ENCODE measurements at places on chromosomes 16 and 17.
A peak's percentile ranks its signal among the peaks of the same experiment; 100 is the strongest.

DNA sequence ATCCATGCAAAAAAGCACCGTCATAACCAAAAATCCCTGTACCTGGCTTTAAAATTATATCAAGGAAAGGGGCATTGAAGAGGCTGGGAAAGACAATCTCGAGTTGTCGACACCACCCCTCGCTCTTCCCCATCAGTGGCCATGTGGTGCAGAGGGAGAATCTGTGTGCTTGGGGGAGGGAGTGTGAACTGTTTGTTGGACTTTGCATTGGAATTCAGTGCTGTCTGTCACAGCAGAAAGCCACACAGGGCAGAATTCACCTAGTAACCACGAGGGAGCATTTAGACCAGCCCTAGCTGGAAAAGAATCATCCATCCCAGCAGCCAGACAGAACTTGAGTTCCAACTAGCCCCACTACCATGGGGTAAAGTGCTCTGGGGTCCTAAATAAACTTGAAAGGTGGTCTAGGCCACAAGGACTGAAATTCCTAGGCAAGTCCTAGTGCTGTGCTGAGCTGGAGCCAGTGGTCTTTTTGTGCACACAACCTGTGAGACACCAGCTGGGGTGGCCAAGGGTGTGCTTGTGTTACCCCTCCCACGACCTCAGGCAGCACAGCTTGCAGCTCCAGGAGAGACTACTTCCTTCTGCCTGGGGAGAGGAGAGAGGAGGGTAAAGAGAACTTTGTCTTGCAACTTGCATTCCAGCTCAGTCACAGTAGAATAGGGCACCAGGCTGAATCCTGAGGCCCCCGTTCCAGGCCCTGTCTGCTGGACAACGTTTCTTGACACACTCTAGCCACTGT lies 11.5 kb upstream of the CEP112 start:
- no peak for DNase-seq

DNA sequence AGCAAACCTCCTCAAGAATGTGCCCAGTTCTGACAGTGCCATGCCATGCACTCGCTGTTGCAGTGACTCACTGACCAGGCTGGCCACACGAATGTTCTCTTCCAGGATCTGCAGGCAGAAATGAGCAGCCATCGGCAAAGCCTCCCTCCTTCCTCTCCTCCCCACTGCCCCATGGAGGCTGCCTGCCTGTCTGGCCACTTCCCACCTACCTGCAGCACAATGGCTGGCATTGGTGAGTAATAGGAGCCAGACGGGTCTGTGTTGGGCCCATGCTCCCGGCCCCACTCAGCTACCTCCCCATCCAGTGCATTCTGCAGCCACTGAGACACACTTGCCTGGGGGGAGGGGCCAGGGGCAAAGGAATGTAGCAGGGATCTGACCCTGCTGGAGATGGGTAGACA lies 2.8 kb upstream of the MATCAP1 start:
- no peak for DNase-seq

GRCh38 chr17:41387670-41388069 lies 5.6 kb upstream of the KRT34 start:
- DNase-seq: no peak

DNA sequence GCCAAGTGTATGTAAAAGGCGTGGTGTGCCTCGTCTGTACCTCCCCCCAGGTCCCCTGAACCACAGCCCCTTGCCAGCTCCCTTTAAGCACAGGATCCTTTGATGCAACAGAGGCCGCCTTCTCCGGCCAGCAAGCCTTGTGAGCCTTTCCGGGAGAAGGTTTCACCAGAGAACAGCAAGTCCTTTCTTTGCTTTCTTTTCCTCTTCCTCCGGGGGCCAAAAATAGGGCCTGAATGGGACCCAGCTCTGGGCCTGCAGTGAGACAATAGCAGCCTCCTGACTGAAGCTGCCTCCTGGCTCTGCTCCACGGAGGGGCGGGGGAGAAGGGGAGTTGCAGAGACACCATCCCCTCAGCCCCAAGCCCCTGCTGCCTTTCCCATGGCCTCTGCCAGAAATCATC lies 9.0 kb downstream of the ADGRG1 start:
- DNase-seq: no peak

GRCh38 chr16:77324729-77325128 lies 110.1 kb downstream of the ADAMTS18 start:
- no peak for DNase-seq

- no peak for DNase-seq
These were observed 578.4 kb downstream of the CDH11 start for GRCh38 chr16:64543441-64543840.

GRCh38 chr17:17538417-17539391 lies 42.5 kb upstream of the RASD1 start:
- no peak for DNase-seq

DNA sequence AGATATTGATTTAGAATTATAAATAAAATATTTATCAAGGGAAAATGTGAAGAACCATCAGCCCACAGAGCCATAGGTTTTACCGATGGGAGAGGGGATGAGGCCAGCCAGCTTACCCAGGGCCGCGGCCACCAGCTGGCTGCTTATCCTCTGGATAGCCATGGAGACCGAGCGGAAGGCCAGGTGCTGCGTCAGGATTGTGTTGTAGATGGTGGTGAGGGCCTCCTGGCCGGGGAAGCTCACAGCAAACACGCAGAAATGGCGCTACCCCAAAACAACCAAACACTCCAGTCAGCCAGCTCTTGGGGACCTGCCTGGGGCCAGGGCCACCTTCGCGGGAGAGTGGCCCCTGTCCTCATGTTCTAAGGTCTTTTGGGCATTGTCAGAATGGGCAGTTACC lies 97.8 kb downstream of the DNAH17 start:
- no peak for DNase-seq

GRCh38 chr16:84692451-84693214 lies 7.2 kb upstream of the USP10 start:
- DNase-seq: no peak

GRCh38 chr17:60304502-60304901 lies 87.4 kb downstream of the USP32 start:
- DNase-seq: no peak

DNA sequence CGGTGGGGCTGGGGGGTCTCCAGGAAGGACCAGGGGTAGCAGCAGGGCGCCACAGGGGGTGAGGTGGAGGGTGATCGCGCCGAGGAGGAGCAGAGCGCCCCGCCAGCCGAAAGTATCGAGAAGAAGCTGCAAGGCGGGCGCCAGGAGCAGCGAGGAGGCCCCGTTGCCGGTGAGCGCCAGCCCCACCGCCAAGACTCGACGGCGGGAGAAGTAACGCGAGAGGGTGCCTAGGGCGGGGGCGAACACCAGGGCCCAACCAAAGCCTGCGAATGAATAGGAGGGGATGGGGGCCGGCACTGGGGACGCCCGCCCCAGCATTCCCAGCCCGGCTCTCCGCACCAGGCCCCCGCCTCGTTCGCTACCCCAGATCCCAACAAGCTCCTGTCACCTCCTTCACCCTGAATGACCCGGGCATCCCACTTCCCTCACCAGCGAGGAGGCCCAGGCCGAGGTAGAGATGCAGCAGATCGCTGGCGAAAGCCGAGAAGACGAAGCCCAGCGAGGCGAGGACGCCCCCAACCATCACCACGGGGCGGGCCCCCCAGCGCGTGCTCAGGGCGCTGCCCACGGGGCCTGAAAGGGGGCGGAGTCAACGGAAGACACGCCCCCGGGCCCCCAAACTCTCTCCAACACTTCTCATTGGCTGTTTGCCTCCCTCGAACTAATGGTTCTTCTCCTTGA lies 1.3 kb downstream of the SLC16A11 start:
- DNase-seq: peak; percentile 40

GRCh38 chr16:87207965-87208364 lies 109.2 kb downstream of the C16orf95 start:
- no peak for DNase-seq

DNA sequence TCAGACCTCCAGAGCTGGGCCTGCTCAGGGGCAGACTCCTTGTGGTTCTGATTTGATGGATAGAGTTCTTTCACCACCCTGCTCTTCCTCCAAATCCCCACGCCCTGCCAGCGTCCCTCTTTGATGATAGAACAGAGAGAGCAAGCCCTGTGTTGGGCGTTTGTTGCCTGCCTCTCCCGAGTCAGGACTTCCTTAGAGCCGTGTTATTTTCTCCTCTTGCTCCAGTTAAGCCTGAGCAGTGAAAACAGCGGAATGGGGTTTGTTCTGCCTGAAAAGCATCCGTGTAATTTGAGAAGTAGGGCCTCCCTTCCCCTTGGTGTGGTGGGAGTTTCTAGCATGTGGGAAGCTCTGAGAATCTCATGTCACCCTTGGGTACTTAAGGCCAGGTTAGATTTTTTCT lies 22.1 kb downstream of the TMEM94 start:
- no peak for DNase-seq

- no peak for DNase-seq
These were observed 21.6 kb upstream of the SMPD3 start for GRCh38 chr16:68469796-68470460.

Measured in memory B cell (primary cell).